ENCODE measurements at places on chromosomes 12 and 14.

GRCh38 chr12:8912914-8913313, 1.4 kb upstream of the PHC1 start:
- DNase-seq: no peak

- DNase-seq: no peak
These were observed 20.9 kb downstream of the ACTR6 start for GRCh38 chr12:100221523-100221922.

GRCh38 chr12:51171884-51172514, 936 bp downstream of the TFCP2 start:
- DNase-seq: no peak

DNA sequence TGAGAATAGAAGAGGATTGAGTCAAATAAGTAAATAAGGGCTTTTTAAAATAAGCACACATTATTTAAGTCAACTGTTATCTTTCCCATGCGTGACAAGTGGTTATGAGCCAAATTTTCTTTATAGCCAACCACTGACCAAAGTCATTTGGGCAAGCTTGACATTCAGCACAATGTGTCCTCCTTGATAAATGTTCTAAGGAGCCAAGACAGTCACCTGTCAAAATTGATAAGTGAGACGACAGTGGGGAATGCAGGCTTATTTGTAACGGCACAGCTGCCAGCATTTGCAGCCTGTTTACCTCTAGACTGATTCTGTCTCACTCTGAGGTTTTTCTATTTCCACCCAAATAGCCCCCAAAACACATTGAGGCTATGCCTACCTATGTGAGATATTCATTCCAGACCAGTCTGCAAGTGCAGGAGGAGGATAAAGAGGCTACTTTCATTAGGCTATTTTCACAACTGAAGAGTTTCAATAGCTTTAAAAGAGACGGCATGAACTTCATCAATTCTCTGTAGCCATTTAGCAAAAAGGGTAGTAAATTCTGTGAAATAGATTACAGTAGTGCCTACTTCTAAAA, 339.5 kb downstream of the PDZRN4 start:
- no peak for DNase-seq

DNA sequence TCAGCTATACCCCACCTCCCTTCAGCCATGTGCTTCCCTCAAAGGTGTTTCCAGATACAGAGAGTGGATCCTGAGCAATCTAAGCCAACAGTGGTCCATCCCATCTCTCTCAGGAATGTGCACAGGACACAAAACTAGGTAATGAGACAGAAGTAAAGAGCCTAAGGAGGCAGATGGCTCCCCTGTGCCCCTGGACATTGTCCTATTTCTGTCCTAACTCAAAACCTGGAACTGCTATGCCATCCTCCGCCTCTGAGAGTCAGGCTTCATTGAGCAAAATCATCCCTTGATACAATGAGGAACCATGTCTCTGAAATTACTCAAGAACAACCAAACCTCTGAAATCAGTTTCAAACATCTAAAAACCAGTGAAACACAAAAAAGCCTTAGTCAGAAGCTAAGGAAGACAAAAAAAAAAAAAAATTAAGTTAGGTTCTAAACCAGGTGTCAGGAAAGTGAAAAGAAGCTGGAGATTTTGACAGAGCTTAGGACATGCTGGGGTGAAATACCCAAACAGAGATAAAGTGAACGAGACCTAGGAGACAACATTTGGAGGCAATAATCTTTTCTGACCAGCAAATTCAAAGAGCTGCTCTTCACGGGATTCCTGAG, 200.3 kb upstream of the PLEKHG7 start:
- DNase-seq: no peak

DNA sequence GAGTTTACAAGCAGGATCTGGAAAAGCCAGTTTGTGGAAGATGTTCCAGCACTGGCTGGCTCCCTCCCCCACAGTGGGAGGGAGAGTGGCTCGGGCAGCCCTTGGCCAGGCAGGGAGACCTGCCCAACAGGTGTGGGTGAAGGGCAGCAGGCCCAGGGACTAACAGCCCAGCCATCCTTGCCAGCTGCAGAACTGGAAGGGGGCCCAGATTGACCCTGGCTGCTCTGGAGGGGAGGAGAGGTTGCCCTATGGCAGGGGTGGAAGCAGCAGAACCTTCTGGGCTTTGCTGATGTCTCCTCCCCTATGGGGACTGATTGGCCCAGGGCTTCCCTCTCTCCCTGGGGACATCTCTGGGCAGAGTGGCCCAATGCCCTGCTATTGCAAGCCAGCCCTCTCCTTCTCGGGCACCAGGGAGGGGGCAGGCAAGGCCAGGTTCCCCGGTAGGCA, 20.5 kb downstream of the IRF2BPL start:
- DNase-seq: no peak

- no peak for DNase-seq
These were observed 5.5 kb upstream of the ATN1 start for GRCh38 chr12:6921996-6922946.

- no peak for DNase-seq
These were observed 18.7 kb upstream of the YBX3 start for GRCh38 chr12:10741845-10742244.

- DNase-seq: no peak
These were observed 379.0 kb downstream of the CCER1 start for GRCh38 chr12:90575995-90576394.
